ENCODE measurements at places on chromosomes 1 and 21.

DNA sequence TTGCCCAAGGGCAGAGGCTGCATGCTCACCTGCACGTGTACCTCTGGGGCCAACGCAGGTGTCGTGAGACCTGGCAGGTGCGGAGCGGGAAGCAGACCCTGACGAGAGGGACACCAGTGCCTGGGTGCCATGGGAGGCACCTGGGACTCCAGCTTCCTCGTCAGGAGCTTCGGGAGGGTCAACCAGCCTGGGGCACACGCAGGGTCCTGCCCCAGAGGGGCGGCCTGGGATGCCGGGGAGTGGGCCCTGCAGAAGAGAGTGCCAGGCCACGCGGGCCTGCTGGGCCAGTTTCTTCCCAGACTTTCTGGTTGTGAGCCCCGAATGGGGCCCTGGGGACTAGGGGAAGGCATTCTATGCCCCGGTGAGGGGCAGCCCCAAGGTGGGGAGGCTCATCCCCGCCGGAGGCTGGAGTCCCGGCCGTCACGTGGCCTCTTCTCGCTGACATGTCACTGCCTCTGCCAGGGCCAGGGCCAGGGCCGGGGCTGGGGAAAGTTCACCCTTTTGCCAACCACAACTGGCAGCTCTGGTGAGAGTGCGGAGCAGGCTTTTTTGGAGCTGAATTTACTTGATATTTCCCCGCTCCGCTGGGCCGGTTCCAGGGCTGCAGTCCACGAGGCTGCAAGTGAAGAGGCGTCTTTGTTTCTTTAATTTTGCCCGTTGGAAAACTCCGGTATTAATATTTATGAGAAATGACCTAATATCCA lies 38.5 kb upstream of the ACTRT2 start:
- no peak for DNase-seq

GRCh38 chr1:99170516-99170915 lies 93.8 kb upstream of the PLPPR4 start:
- DNase-seq: no peak

DNA sequence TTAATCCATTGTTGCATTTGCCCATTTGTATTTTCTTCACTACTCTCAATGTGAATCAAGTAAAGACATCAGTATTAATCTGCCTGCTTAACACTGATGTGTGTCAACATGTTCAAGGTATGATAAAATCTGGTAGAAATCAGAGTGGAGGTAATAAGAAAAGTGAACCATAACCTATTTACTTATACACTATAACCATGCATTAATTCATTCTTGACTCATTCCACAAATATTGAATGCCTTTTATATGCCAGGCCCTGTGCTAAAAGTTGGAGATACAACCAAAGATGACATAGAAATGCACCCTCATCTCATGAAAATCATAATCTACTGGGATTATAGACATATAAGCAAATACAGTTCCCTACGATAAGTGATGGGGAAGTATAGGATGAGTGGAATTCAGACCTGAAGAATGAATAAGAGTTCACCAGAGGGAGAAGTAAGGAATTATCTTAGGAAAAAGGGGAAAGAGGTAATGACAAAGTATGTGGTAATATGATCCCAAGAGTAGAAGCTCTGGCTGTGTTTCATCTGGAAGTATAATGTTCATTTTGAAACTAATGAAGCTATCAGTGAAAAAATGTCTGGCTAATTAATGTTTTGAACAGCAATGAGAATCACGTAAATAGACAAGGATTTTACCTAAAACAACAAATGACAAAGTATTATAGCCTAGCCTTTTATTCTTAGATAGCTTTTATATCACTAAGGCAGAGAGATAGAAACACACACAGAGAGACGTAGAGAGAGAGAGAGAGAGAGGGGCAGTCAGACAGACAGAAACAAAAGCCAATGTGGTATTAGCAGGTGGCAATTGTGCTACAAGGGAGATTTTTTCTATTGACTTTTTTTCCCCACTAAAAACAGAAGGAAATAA lies 7.0 kb upstream of the RWDD3 start:
- DNase-seq: no peak

DNA sequence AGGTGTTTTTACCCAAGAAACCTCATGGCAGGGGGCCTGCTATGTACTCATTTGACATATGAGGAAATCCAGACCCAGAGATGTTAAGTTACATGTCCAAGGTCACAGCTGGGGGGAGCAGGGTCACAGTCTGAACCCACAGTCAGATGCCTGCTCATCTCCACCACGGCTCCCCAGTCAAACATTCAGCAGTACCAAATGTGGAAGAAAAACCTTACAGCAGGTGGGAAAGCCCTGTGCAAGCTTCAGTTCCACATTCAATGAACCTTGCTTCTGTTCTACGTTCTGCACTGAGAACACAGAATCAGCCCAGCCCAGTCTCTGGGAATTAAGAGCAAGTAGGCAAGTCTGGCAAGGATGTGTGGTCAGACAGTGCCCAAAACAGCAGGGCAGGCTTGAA lies 35.2 kb downstream of the LRP8 start:
- DNase-seq: no peak

GRCh38 chr1:4149281-4149680 lies 249.2 kb upstream of the C1orf174 start:
- DNase-seq: no peak

DNA sequence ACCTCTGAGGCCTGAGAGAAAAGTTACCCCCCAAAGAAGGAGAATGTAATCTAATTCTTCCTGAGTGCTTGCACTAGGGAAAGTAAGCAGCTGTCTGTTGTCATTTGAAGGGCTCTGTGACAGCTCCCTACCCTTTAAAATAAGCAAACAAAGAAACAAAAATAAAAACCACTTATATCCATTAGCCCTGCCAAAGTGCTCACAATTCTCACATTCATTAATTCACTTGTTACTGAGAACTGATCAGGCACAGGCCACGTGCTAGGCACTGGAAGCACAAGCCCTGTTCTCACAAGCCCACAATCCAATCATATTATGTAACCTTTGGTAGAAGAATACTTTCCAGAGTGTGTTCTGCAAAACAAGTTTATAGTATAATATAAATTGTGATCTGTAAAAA lies 199.4 kb downstream of the ZC3H11B start:
- DNase-seq: no peak

DNA sequence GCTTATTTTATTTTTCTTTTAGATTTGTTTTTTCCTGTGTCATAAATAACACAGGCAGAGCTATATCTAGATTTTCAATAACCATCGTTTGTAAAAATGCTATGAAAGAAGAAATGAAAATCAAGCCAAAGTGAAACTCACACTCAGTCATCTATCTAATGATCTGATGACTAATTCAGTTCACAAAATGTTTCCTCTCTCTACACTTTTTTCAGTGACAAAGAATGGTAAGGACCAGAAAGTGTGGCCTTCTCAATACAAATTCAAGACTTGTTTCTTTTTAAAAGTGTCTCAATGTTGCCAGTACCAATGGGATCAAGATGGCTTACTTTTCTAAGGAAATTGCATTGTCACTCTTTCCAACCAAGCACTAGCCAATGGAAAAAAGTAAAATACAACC lies 282.8 kb upstream of the PKN2 start:
- DNase-seq: no peak

DNA sequence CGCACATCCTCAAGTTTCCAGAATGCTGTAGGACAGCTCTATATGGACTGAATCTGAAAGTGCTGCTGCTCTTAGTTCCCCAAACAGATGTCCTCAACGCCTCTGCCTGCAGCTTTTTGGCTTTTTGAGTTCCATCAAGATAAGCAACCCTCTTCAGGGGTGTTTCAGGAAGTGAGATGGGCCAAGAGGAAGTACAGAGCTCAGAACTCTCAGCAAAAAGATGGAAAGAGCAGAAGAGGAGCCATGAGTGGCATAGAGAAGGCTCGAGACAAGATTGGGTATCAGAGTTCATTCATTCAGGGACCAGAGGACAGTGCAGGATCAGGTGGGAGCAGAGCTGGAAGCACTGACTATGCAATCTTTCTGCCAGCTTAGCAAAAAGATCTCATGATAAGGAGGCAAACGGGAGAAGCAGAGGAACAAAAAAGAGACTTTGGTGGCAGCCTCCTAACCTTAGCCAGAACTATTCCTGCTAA lies at the start of the genes ADORA3 and TMIGD3:
Gene ADORA3 (minus strand): TSS at position 49 of the 476 bp plus-strand sequence. CDS start 279 bp downstream, outside the sequence.
Gene TMIGD3 (minus strand): TSS at position 49 of the 476 bp plus-strand sequence. CDS start 279 bp downstream, outside the sequence.
- DNase-seq: no peak

GRCh38 chr21:35149698-35150097 lies 100.6 kb upstream of the RUNX1 start:
- no peak for DNase-seq

- no peak for DNase-seq
Observed at GRCh38 chr1:41539999-41540398, 55.5 kb upstream of the EDN2 start.

DNA sequence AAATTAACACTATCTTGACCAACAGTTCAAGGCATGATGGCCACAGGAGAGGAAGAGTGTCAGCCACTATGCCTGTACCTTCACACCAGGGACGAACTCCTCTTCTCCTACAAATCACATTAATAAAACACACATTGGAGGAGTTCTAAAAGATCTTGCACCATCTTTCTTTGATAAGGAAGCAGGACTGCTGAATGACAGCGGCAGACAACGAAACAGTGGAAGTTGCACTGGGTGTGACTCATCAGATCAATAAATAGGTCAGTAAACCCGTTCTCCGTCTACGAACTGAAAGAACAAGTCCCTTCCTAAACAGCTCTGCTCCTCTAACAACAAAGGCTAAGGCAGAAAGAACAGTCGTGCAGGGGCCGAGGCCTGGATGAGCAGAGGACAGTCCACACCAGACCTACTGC lies 23.1 kb downstream of the UBE2G2 start:
- DNase-seq: no peak

GRCh38 chr1:69540052-69540451 lies 27.7 kb upstream of the LRRC7 start:
- DNase-seq: no peak

DNA sequence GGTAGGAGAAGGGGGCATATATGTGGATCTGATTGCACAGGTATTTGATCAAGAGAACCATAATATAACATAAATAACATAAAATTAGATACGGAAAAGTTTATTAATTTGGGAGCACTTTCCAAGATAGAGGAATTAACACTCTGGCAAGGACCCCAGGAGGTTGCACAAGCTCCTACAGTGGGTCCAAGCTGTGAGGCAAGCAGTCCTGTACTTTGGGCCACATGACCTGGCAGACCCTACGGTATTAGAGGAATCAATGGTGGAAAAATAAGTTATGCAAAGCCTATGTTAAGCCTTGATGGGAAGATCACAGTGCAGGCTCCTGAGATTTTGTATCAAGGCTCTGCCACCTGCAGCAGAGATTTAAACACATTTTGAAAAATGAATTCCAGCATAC lies 220.1 kb downstream of the COL24A1 start:
- no peak for DNase-seq

DNA sequence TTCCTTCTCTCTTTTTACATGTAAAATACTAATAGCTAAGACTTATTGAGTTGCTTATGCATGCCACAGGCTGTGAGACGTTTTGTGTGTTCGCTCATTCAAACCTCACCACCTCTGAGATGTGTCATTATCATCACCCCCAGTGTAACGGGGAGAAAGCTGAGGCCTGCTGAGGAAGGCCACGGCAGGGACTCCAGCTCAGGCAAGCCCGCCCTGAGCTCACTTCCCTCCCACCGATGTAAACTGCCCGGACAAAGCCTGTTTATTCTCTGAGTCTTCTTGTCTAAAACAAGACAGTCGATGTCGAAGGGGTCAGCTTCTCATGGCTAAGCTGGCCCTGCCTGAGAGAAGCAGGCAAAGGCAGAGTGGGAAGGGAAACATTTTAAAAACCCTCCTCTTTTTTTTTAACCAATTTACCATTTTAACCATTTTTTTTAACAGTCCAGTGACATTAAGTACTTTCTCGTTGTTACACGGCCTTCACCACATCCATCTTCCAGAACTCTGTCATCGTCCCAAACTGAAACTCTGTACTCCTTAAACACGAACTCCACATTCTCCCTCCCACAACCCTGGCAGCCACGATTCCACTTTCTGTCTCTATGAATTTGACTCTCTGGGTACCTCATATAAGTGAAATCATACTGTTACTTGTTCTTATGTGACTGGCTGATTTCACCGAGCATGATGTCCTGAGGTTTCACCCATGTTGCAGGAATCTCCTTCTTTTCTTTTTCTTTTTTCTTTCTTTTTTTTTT lies 204.8 kb upstream of the GALNT2 start:
- DNase-seq: no peak

DNA sequence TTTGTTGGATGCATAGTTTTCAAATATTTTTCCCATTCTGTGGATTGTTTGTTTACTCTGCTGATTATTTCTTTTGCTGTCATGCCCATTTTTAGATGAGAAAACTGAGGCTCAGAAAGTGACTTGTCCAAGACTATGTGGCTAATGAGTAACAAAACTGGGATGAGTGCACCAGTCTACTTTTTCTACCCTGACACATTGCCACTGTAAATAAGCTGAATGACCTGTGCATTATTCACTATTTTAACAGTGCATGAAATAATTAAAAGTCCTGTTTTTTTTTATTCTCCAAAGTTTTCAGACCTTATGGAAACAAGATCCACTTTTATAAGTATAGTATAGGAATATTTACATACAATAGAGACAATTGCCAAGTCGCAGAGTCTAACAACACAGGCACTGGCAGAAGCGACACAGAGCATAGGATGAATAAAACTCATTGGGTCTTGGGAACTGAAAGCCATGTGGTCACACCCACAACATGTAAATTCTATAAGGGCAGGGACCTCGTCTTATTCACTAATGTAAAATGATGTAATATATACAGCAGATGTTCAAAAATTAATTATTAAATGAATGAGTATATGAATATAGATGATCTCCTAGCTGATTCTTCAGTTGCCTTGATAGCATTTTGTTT lies 45.2 kb downstream of the HLX start:
- DNase-seq: no peak

GRCh38 chr1:212470059-212470458 lies 37.3 kb downstream of the NENF start:
- no peak for DNase-seq

DNA sequence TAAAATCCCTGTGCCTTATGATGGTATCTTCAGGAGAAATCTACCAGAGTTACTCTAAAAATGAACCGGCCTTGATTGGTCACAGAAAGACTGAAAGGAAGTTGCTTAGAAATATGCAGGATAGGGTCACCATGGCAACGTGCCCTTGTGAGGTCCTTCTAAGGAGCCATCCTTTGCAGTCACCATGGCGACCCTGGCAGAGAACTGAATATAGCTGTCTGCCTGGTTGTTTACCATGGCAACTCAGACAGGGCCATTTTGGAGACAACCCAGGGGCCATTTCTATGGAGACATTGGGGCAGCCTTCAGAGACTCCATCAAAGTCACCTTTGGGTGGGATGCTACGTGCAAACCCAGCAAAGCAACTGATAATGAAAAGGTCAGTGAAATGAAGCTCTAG lies 43.0 kb downstream of the SNX7 start:
- DNase-seq: no peak

DNA sequence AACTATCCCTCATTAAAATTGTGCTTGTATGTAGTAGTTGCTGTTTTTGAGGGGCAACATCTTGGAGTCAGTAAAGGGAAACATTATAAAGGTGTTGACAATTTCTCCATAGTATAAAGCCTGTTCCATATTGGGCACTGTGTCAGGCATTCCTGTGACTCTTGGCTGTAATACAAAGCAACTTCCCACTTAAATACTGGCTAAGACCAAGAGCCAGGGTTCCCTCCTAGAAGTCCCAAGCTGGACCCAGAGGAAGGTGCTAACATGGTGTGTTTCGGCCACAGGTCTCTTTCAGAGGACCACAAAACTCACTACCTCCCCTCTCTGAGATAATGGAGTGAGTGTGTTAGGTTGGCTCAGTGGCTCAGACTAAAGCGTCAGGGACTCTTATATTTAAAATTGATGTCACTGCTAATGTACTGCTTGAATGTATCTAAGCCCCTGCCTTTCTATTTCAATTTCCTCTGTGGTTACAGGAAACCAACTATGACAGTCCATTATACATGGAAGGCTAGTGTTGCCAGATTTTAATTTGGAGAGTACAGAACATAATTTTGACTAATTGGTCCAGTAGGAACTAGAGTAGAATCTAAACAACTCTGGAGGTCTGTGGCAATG lies 74.7 kb upstream of the RGL1 start:
- DNase-seq: no peak

Data from MM.1S (cell line).